Smooth muscle cell of trachea (primary cell): ENCODE measurements at places on chromosomes 7 and 10. TPM values are rescaled to one million over a fixed set of nuclear protein-coding genes. Genes with fewer than 3 reads are reported as not detected.

The CTNNA3 gene
- total RNA-seq: under 0.01 TPM in 1 of 2 replicates, not detected in the other

The PLCE1 gene
- total RNA-seq: 2.3 and 3.5 TPM in 2 replicates

The ABCB4 gene
- 4.6 and 4.8 TPM in 2 replicates for total RNA-seq

The BAMBI gene
- 0.15 and 1.5 TPM in 2 replicates for total RNA-seq

The GHRHR gene
- total RNA-seq: not detected in 2 replicates

The NKX1-2 gene
- total RNA-seq: under 0.01 TPM in 1 of 2 replicates, not detected in the other

The CDK6 gene
- total RNA-seq: 15.1 and 38.9 TPM in 2 replicates

The UBTD1 gene
- total RNA-seq: 17.2 and 36.2 TPM in 2 replicates

The C10orf67 gene
- total RNA-seq: under 0.01 and 0.44 TPM in 2 replicates

The PRSS37 gene
- not detected in 2 replicates for total RNA-seq

The SOSTDC1 gene
- total RNA-seq: 0.15 TPM in 1 of 2 replicates, not detected in the other

The AVPI1 gene
- total RNA-seq: 46.0 and 91.5 TPM in 2 replicates

The ANKIB1 gene
- total RNA-seq: 58.6 and 65.2 TPM in 2 replicates

The CPA1 gene
- total RNA-seq: not detected in 2 replicates

The NUP205 gene
- 34.9 and 61.7 TPM in 2 replicates for total RNA-seq

The EPC1 gene
- total RNA-seq: 14.7 and 19.8 TPM in 2 replicates

The KAZALD1 gene
- 39.0 and 58.2 TPM in 2 replicates for total RNA-seq

The FGFR2 gene
- total RNA-seq: 0.15 and 0.17 TPM in 2 replicates

The NKX6-2 gene
- not detected in 2 replicates for total RNA-seq

The SLC26A3 gene
- total RNA-seq: not detected in 2 replicates

The TSPAN12 gene
- 0.73 and 1.5 TPM in 2 replicates for total RNA-seq

The SLC39A12 gene
- not detected in 2 replicates for total RNA-seq

The NUTM2A gene
- total RNA-seq: 0.29 and 2.3 TPM in 2 replicates

The PNLIPRP2 gene
- total RNA-seq: not detected in 2 replicates

The ATG9B gene
- total RNA-seq: under 0.01 and 0.15 TPM in 2 replicates

The CCDC6 gene
- 34.7 and 42.2 TPM in 2 replicates for total RNA-seq

The FBXL13 gene
- 0.99 and 1.5 TPM in 2 replicates for total RNA-seq

The HECW1 gene
- 4.9 and 11.9 TPM in 2 replicates for total RNA-seq

The SEC31B gene
- total RNA-seq: 2.2 and 4.1 TPM in 2 replicates

The NET1 gene
- total RNA-seq: 15.2 and 23.0 TPM in 2 replicates

The PILRA gene
- total RNA-seq: 0.15 and 0.50 TPM in 2 replicates

The GRM8 gene
- total RNA-seq: not detected in 2 replicates

The CYP26A1 gene
- not detected in 2 replicates for total RNA-seq

The ENTPD1 gene
- total RNA-seq: 0.50 and 1.6 TPM in 2 replicates

The GPR26 gene
- total RNA-seq: not detected in 2 replicates

The FGL2 gene
- total RNA-seq: 29.9 and 31.0 TPM in 2 replicates
